Camera-type eye (tissue), 1 donor: ENCODE measurements at places on chromosomes 13 and 19. TPM values are rescaled to one million over a fixed set of nuclear protein-coding genes. Genes with fewer than 3 reads are reported as not detected.

Gene CGB1
- not detected for total RNA-seq

Gene KCNC3
- 4.7 TPM for total RNA-seq

Gene ATP1A3
- total RNA-seq = 243 TPM

Gene CD79A
- 0.99 TPM for total RNA-seq

Gene ZNF682
- 10.9 TPM for total RNA-seq
